T follicular helper cell (primary cell): ENCODE measurements at places on chromosomes 5 and 9.

DNA sequence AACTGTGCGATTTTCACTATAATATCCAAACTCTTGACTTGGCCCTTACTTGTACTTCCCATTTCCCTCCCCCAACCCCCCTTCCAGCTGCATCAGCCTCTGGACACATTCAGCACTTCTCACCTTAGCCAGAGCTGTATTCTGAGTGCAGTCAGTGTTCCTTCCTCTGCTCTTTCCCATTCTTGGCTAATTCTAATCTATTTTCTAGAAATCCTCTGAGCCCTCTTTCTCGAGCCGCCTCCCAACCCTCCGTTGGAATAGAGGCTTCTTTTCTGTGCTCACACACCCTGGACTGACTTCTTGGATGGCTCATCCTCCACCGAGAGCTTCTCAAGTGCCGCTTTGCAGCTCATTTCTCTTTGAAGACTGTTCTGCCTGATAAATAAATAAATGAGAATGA, 188.8 kb downstream of the NTRK2 start:
- DNase-seq, result no peak

DNA sequence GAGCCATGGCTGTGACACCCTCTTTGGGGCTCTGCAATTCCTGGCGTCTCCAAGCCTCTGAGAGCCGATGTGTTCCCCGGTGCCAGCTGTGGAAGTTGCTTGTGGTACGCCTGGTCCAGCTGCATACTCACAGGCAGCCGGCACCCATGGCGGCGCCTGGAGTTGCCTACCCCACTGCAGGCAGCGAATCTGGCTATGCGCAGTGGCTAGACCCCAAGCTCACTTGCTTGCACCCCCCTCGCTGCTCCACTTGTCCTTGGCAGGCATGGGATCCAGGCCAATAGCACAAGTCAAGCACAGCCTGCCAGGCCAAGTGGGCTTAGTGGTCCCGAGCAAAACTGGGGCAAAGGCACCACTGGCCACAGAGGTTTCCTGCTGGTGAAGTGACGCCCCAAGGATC, 24.7 kb upstream of the GABRA6 start:
- no peak for DNase-seq

GRCh38 chr5:9557696-9558095, 11.8 kb upstream of the SEMA5A start:
- no peak for DNase-seq

GRCh38 chr9:86674487-86674886, 272.8 kb downstream of the GAS1 start:
- no peak for DNase-seq

- no peak for DNase-seq
These were observed 10.6 kb downstream of the C1QTNF2 start for GRCh38 chr5:160359816-160360215.

- DNase-seq, result peak; percentile 71
These were observed 965 bp downstream of the PTGDS start for GRCh38 chr9:136978073-136978864.

GRCh38 chr5:55551358-55551757, 16.6 kb upstream of the PLPP1 start:
- DNase-seq, result no peak

- DNase-seq, result no peak
These were observed 51.2 kb downstream of the RALGPS1 start for GRCh38 chr9:126965541-126966428.

- DNase-seq, result no peak
These were observed 34.2 kb upstream of the HSD17B4 start for GRCh38 chr5:119417891-119418605.

DNA sequence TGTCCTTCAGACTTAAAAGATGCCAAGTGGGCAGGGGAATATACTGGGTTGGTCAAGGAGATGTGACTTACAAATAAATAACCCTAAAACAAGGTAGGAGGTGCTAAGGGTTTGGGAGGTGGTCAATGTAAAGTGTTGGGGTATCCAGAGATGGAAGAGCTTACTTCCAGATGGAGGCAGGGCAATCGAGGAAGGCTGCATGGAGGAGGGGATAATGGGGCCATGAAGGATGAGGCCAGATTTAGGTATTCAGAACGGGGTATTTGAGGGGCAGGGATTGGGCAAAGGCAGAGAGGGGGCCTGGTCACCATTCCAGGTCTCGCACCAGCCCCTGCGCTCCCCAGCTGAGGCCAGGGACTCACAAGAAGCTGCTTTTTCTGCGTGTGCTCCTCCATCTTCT, 57.9 kb upstream of the FBXW11 start:
- DNase-seq, result no peak

- DNase-seq, result no peak
These were observed 377.3 kb downstream of the KIAA0825 start for GRCh38 chr5:94240993-94241651.

DNA sequence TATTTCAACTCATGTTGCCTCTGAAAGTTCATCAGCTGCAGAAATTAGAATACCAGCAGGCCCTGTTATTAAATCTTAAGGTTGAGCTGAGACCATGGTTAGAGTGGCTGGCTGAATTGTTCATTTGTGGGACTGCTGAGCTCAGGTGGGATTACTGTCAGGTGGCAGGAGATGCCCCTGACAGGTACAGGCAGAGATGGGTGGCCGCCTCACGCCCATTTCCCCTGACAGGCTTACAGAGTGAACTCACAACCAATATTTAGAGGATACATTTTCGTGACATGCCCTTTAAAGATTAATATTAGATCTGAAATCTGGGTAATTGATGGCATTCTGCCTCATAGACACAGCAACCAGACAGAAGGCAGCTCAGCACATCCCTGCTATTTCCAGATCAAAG, 136.0 kb downstream of the MVB12B start:
- no peak for DNase-seq
